ENCODE measurements at places on chromosomes 12 and 14. TPM values are rescaled to one million over a fixed set of nuclear protein-coding genes. Genes with fewer than 3 reads are reported as not detected.

- DNase-seq = no peak
These were observed 97.1 kb downstream of the DAD1 start for GRCh38 chr14:22491683-22492621.

- DNase-seq = no peak
These were observed 11.1 kb upstream of the LGALS3 start for GRCh38 chr14:55117803-55118441.

GRCh38 chr14:75961662-75962061, 20.1 kb downstream of the TGFB3 start:
- DNase-seq = no peak

DNA sequence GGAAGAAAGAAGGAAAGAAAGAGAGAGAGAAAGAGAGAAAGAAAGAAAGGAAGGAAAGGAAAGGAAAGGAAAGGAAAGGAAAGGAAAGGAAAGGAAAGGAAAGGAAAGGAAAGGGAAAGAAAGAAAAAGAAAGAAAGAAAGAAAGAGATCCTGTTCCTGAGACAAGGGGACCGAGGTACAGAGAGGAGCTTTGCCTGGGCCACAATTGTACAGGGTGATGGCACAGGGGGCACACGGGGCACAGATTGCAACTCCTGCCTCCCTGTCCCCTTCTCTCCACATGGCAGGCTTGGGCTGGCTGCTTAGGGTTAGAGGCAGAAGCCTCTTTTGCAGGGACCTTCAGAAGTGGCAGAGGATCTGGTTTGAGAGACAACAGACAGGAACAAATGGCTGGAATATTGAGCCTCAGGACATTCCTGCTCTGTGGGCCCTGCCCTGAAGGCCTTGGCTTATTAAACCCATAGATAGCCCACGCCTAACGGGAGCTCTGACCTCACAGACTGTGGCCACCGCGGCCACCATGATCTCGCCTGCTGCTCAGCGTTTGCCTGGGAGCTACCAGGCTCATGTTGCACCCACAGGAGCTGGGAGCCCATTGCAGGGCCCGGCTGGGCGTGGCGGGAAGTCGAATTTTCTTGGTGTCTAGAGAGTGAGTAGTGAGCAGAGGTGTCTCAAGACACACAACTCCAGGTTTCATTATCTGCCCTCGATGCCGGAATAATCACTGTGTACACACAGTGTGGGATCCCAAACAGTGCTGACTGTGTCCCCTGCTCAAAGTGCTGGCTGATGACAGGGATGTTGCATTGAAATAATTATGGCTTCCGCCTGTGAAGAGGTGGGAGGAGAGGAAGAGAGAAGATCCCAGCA, 147.9 kb upstream of the NCOR2 start:
- DNase-seq = no peak

DNA sequence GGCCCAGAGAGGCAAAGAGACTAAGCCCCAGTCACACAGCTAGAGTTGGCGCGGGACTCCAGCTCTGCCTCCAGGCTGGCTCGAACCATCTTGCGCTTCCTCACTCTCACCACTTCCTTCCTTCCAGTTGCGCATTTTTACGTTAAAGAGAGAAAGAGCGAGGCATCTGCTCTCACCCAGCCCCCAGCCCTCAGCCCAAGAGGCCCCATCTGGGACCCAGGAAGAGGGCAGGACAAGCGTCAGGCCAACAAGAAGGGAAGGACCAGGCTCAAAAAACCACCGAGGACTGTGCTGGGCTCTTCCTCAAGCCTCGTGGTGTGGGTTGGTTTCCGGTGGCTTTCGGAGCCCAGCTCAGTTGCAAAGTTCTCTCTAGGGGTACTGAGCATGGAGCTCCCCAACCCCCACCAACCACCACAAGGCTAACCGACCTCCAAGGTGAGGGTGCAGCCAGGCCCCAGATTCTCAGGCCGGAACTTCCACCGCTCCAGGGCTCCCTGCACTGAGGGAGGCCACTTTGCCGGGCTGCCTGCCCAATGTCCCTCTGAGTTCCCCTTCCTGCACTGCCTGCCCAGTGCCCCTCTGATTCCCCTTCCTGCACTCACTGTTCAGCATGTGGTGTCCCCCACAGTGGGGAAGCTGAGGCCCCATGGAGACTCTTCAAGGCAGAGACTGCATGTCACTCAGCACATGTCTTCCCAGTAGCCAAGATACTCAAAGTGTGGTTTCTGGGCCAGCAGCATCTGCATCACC, 35.9 kb downstream of the TESC start:
- no peak for DNase-seq

DNA sequence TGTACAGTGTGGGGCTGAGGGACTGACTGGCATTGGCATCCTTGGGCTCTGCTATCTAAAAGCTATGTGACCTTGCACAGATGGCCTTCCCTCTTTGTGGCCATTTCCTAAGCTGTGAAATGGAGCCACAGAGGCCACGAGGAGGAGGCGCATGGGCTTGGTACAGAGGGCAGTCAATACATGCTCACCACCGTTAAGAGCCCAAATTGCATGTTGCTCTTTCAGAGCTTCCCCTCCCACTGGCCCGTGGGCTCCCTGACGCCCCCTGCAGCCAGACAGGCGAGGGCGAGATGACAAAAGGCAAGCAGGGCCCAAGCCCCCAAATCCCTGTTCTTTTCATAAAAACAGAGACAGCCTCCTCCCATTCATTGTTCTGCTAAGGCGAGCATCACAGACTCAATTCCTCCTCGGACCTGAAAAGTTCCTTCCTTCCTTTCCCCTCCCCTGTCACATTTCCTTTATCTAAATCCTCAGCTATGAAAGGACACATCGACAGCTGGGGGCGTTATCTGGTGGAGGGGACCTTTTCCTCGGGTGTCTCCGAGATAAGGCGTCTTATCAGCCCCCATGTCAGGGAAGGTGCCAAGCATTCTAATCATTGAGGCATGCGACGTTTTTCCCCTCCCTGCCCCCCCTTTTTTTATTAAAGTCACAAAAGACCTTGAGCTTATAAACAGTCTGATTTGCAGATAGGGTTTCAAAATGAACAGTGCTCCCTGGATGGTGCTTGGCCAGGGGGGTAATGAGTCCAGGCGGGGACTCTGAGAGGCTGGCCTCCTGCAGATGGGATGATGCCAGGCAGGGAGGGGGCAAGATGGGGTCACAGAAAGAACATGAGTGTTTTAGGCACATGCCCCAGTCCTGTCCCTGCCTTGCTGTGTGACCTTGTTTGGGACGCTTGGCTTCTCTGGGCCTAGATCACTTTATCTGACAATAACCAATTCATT, 26.4 kb downstream of the FAM222A start:
- DNase-seq = no peak

GRCh38 chr14:47744155-47744554, 68.8 kb upstream of the MDGA2 start:
- DNase-seq = no peak

DNA sequence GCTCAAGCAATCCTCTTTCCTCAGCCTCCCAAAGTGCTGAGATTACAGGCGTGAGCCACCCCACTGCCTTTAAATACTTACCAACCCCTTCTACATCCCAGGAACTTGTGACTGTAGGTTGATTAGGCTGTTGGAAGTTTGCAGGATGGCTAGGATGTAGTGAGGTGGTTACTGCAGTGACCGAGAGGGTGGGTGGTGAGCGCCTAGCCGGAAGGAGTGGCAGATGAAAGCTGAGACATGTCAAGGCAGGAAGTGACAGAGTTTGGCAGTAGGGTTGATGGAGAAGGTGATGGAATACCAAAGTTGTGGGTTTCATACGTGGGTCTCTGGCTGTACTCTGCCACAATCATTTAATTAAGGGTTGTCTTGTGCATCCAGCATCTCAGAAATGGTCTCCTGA, 13.5 kb downstream of the B4GALNT3 start:
- no peak for DNase-seq

GRCh38 chr14:100864960-100865681, 38.4 kb downstream of the RTL1 start:
- no peak for DNase-seq

- no peak for DNase-seq
These were observed 22.8 kb downstream of the COX8C start for GRCh38 chr14:93369713-93370266.

DNA sequence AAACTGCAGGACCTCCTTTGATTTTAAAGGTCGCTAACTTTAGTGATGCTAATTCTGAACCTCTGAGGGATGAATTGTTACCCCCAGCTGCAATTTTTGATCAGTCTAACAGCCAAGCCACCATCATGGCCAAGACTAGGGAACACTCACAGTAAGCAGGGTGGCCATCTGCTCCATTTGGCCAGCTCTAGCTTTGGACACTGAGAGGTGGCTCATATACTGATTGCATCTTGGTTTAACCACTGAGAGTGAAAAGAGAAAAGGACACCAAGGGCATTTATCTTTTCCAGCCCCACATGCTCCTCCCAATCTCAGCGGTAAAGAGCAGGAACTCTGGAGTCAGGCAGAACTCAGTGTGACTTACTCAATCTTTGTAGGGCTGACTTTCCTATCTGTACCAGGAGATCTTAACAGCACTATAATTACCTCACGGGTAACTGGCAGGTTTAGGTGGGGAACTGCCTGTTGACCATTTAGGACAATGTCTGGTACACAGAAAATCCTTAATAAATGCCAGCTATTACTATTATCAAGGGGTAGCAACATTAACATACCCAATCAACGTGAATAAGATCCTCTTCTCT, 6.2 kb downstream of the LPCAT3 start:
- DNase-seq = no peak

- no peak for DNase-seq
These were observed 106.2 kb upstream of the NOS1 start for GRCh38 chr12:117467588-117467987.

DNA sequence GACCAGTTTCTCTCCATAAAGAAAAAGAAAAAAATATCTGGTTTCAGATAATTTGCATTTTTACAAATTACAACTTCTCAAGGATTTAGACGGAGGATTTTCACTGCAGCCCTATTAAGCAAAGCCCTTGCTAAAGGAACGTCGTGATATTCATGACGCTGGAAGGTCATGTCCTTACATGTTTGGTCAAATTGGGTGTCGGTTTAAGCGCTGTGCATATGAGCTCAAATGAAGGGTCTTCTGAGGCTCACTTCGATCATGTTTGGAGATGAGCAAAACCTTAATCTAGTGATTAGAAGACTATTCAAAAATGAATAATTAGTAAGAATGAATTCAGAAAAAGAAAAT, 67.3 kb upstream of the USP15 start:
- DNase-seq = no peak

GRCh38 chr12:52857500-52857899, 8.7 kb upstream of the KRT78 start:
- no peak for DNase-seq

- DNase-seq = no peak
These were observed 246.7 kb downstream of the TTC6 start for GRCh38 chr14:37842106-37842505.

DNA sequence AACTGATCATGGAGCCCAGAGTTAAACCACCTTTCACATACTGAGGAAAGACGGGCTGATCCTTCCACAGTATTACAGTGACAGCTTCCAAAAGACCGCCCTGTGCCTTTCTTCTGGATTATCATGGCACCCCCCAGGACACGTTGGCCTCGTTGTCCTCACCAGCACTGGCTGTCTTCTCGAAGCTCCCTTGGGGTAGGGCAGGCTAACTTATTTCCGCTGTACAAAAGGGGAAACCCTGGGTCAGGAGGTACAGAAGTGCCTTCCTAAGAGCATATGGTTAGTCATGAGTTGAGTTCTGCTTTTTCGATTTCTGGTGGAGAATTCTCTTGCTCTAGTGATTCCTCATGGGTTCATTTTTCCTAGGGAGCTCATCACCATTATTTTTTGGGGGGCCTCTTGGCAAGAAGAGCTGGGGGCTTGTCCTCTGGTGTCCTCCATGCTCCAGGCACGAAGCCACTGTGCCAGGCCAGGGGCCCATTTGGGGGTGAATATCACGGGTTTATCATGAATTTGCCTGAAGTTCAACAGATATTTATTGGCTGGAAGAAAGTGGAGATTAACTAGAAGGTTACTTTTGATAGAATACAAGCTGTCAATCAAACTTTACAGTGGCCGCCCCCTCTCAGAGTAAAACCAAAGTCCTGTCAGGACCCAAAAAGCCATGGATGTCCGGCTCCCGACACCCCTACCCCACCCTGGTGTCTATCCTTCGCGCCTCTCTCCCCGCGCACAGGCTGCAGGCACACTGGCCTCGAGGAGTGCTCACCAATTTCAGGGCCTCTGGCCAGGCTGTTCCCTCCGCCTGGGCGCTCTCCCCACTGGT, 8.8 kb upstream of the TRAF3 start:
- DNase-seq = no peak

DNA sequence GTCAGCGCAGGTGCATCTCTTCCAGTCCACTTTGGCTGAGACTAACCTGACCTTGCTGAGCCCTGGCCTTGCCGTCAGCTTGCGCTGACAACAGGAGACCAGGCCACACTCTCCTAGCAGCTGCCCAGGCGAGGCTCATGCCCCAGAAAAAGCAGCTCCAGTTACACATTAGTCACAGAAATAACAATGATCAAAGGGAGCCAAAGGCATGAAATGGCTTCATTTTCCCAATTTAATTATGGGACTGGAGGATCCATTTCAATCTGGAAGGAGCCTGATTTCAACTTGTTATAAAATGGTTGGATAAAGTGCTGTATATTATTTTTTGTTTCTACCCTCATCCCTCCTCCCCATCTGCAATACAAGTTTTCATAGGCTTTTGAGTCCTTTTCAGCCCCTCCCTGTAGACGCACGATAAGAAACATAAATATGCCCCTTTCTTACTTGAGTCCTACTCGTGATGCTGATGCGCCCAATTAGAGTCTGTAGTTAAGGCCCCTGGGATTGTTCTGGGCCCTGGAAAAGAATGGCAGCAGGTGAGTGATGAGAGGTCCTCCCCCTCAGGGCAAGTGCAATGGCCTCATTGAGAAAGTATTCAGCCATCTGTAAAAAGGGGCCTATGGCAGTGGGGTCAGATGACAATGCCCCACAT, 376.0 kb downstream of the C12orf75 start:
- no peak for DNase-seq

GRCh38 chr12:52027085-52027843, 20.5 kb downstream of the TAMALIN start:
- no peak for DNase-seq

DNA sequence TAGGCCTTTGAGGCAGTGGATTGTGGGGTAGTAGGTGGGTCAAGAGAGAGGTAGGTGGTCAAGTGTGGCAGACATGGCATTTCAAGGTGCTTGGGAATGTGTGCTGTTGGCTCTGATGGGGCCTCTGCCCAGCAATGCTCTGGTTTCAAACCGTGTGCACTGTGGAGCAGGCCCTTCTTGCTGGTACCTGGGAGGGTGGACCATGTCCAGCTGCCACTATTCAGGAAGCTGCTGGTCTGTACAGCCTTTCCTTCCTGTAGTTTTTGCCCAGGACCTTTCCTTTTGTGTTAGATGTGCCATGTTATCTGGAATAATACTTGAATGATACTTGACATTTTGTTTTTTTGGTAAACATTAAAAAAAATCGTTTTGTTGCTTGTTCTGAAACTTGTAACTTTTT, 14.8 kb downstream of the RIMKLB start:
- DNase-seq = no peak

- DNase-seq = no peak
These were observed 68.4 kb downstream of the PPM1H start for GRCh38 chr12:62866451-62867082.

- no peak for DNase-seq
These were observed 28.0 kb downstream of the JAG2 start for GRCh38 chr14:105140581-105140980.

GRCh38 chr12:112664569-112664968, 127.0 kb upstream of the RPH3A start:
- DNase-seq = no peak

The MIPOL1 gene
- total RNA-seq = 24.8 TPM

The SYT1 gene
- 13.3 TPM for total RNA-seq

The DAO gene
- total RNA-seq = not detected

The B3GNT4 gene
- 2.9 TPM for total RNA-seq

The SAMD4A gene
- total RNA-seq = 43.0 TPM

The ESRRB gene
- total RNA-seq = 0.74 TPM

The IL31 gene
- total RNA-seq = not detected

The FAIM2 gene
- 19.4 TPM for total RNA-seq

The RASSF9 gene
- 1.7 TPM for total RNA-seq

The CLEC14A gene
- 33.1 TPM for total RNA-seq

The NANOG gene
- total RNA-seq = 13.3 TPM
